CD8-positive, alpha-beta T cell (primary cell): ENCODE measurements at places on chromosomes 5 and 9.

DNA sequence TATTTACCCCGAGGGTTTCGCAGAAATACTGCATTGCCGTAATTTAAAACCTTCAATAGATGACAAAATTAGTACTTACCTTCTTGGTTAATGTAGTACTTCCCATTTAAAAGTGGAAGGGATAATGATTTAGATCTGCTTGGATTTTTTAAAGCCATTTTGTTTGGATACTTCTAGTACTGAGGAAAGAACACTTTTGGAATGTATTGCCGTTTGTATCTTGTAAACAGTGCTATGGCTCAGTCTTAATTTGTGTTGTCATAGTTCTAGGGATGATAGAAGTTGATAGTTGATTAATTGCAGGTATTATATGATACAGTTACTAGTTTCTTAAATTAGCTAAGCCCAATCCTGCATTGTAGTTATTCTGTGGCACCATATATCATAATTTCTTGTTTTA is 33.1 kb downstream of the TNPO1 start:
- no peak for DNase-seq

GRCh38 chr5:136330353-136331038 is 34.8 kb downstream of the TRPC7 start:
- no peak for DNase-seq

GRCh38 chr9:18421391-18421790 is 52.6 kb upstream of the ADAMTSL1 start:
- DNase-seq, result no peak

GRCh38 chr9:17695482-17695881 is 116.6 kb downstream of the SH3GL2 start:
- no peak for DNase-seq
